ENCODE measurements at places on chromosomes 16 and 17.

DNA sequence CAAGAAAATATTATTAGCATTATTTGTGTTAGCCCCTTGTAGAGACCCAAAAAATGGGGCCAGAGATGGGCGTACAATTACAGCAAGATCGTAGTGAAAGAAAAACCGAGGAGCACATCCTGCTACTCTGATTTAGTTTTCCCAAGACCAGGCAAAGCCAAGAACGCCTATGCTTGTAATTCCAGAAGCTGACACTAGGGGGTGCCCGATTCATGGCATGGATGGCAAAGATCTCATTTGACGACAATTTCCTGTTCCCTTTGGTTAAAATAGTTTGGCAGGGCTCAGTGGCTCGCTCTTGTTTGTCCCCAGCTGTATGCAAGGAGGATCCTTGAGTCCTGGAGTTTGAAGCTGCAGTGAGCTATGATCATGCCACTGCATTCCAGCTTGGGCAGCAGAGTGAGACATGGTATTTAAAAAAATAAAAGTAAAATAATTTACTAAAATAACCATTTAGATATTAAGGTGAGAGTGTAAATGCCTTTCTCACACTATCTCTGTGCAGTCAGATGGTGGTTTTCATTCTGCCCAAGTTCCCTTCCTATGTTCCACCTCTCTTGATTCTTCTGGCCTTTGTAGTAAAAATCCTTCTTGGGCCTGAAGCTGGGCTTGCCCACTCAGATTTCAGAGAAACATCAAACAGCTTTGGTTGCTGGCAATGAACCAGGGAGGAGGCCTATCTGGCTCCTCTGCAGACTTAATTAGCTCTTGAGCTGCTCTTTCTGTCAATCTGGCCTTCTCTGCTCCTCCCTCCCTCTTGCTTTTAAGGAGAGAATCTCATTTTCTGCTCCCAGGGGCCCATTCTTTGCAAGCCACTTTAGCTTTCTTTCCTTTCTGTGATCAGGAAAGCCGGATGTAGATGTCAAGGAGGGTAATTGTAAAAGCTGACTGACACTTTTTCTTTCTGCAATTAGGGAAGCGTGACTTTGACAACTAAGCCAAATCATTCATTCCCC is 31.2 kb downstream of the TMEM238L start:
- DNase-seq, result no peak

GRCh38 chr16:89138843-89139520 is 32.6 kb upstream of the CDH15 start:
- no peak for DNase-seq

DNA sequence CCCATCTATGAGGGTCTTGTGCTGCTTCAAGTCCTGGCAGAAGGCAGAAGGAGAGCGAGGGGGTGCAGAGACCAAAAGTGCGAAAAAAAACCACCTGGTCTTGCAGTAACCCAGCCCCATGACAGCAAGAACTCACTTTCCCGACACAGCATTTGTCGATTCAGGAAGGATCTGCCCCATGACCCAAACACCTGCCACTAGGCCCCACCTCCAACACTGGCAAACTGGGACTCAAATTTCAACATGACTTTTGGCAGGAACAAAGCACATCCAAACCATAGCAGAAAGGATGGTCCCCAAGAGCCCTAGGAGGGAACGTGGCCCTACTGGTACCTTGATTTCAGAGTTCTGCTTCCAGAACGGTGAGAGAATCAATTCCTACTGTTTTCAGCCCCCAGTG is 34.7 kb upstream of the KLHDC4 start:
- no peak for DNase-seq

DNA sequence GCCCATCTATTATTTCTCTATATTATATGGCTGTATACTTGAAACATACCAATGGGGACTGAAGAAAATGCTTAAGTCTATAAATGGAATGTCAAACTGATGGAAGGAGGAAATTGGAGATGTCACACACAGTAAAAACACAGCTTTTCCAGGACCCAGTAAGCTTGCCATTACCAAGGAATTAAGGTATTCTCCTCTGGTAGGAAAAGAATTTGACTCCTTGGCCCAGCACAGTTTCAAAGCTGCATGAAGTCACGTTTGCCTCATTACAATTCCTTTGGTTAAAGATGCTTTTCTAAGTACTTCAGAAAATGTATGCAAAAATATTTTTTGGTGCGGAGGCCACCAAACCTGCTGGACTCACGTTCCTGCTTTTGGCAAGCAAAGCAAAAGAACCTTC is 48.5 kb downstream of the CDH13 start:
- no peak for DNase-seq

DNA sequence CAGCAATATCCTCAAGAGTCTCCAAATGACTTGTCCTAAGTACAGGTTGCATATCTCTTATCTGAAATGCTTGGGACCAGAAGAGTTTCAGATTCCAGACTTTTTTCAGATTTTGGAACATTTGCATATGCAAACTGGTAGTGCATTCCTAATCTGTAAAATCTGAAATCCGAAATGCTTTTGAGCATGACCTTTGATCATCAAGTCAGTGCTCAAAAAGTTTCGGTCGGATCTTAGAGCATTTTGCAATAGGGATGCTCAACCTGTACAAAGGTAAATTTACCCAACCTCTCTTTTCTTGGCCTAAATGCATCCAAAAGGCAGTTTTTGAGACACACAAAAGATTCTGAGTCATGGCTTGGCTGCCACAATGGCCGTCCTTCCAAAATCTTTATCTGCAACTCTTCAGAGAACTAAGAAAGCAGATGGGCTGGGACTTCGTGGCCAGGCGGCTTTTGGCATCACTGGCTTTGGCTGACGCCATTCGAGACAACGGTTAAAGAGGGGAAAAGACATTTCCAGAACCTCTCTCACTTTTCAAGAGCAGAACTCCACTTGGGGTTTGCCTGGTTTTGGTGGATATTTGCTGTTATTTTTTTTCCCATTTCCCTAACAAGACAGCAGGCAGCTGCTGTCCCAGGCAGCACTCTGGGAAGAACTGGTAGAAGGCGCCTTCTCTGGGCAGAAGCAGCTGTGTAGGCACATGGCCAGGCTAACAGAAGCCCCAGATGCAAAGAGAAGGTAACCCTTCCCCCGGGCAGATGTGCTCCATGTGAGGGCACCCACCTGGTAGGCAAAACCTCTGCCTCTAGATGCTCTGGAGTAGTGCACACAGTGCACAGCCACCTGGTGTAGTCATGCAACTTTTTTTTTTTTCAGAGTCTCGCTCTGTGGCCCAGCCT is 8.9 kb downstream of the CPPED1 start:
- no peak for DNase-seq

DNA sequence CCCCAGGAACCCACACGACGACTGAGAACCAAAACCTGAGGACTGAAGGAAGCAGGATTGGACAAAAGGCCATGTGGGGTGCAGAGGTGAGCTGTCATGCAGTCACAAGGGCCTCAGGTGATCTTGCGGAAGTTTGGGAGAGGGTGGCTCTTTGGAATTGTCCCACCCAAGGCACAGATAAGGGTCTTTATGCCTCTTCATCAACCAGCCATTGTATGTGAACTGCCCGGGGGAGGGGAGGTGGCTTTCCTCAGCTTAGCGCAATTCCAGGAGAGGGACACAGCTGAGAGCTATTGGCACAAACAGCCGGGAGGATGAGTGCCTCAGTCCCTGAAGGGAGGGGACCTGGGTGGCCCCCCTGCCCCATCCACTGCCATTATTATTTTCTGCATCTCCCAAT is 55.1 kb upstream of the PHOSPHO1 start:
- no peak for DNase-seq

GRCh38 chr17:3475812-3476610 is at the start of gene ASPA:
Gene ASPA (plus strand): TSS chr17:3475997. CDS start chr17:3476160, 163 bp downstream.
- no peak for DNase-seq

GRCh38 chr17:33225509-33225908 is 67.6 kb downstream of the ASIC2 start:
- DNase-seq, result no peak

DNA sequence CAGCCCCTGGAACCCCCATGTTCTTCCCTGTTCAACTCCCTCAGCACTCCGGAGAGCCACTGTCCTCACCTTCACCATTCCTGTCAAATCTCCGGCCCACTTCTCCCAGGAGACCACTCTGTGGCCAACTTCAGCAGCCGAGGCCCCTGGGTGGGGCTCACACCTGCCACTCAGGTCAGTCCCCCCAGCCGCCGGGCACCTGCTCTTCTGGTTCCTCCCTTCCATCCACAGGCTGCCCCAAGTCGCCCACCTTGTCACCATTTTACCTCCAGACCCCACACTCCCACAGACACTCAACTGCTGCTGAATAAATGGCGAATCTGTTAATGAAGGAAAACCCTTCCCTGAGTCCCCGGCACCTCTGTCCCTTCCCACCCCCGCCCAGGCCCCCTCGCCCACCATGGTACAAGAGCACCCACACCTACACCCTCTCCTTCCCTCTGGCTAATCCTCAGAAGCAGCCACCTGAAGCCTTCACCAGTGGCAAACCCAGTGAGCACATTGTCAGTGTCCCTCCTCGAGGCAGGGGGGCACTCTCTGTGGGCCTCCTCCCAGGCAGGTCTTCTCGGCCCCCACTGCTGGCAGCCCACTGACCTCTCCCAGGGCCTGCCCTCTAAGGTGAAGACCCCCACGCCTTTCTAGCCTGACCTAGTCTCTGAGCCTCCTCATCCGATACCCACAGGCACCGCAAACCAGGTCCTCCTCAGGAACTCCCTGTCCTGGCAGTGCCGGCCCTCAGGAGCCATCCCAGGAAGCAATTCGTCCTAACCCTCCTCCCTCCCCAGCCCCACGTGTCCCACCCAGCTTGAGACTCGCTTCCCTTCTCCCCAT is 8.2 kb downstream of the CANT1 start:
- no peak for DNase-seq

GRCh38 chr16:55280587-55280986 is 43.4 kb upstream of the IRX6 start:
- no peak for DNase-seq

DNA sequence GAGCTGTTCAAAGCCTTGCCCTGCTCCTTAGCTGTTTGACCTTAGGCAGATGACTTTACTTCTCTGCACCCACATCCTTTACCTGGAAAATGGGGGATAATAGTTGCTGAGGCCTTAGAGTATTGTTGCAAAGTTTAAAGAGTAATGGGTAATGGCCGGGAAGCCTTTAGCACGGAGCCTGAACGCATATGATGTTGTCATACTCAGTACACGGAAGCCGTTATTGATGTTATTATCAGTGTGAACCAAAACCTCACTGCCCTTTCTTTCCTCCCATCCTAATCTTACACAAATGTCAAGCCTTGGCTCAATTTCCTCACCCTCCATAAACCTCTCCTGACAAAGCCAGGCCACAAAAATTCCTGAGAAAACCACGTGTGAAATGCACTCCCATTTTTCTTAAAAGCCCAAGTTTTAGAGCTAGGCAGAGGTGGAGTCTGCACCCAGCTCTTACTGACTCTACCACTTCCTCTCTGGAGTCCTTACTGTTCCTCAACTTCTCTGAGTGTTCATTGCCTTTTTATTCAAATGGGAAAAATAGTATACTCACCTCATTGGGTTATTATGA is 67.3 kb upstream of the CACNG3 start:
- DNase-seq, result no peak

- no peak for DNase-seq
Measured at GRCh38 chr16:77790009-77790372, 1.6 kb downstream of the VAT1L start.

- DNase-seq, result no peak
Measured at GRCh38 chr16:85173146-85173980, 61.1 kb upstream of the CIBAR2 start.

DNA sequence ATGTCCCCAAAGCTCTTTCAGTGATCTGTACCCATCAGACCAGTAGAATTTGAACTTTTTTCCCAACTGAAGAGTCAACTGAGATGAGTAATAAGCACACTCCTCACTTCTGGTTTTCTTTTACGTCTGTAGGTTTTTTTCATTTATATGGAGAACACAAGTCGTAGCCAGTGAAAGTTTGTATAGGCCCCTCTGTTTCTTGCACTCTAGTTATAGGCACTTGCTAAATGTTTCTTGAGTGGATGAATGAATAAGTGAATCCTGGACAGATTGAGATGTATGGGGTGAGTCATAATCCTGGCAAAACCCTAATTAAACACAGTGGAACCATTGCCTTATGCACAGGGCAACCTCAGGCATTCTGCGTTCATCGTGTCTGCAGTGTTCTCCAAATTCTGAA is 193.7 kb upstream of the TBX2 start:
- DNase-seq, result no peak

DNA sequence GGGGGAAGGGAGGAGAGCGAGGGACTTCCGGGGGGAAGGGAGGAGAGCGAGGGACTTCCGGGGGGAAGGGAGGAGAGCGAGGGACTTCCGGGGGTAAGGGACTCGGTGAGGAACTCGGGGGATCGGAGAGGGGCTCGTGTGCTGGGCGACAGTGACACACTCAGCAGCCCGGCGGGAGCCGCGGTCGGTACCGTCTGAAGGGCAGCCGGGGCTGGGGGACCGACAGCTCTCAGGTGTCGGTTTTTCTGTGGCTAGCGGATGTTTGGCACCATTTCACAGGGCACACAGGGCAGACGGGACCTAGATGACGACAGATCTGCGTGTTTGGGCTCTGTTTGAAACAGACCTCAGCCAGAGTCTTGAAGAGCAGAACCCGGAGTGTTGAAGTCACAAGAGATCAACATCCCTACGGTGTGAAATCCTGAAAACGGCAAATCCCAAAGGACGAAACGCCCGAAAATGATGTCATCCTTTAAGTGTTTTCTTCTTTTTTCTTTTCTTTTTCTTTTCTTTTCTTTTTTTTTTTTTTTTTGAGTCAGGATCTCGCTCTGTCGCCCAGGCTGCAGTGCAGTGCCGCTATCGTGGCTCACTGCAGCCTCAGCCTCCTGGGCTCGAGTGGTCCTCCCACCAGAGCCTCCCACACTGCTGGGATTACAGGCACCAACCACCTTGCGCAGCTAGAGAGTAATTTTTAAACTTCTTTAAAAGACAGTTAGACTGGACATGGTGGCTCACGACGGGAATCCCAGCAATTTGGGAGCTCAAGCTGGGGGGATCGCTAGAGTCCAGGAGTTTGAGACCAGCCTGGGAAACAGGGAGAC is 23.9 kb downstream of the ZNF778 start:
- no peak for DNase-seq

DNA sequence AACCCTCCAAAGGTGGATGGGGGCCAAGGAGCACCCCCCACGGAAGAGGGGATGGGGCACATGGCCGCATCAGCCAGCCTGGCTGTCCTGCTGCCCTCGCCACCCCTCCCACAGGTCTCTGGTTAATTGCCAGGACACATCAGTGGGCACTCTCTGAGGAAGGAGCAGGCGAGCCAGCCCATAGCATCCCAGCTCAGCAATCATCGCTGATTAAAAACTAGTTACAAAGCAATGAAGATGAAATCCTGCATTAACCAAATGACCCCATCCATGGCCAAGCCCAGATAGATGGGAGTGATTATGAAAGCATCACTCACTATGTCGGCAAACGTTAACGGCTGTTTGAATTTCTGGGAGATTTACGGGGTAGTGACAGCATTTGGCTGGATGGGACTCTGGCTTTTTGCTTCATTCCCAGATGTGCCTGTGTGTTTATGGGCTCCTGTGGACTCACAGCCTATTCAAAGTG is 45.3 kb downstream of the CCDC182 start:
- DNase-seq, result peak; percentile 81

- no peak for DNase-seq
Measured at GRCh38 chr16:89386306-89387185, 103.8 kb downstream of the ANKRD11 start.

GRCh38 chr16:49491771-49492761 is 118.5 kb downstream of the C16orf78 start:
- no peak for DNase-seq
